ENCODE measurements at places on chromosomes 2 and 18. TPM values are rescaled to one million over a fixed set of nuclear protein-coding genes. Genes with fewer than 3 reads are reported as not detected.

SALL3 gene
- not detected for total RNA-seq

HSBP1L1 gene
- not detected for total RNA-seq

- H3K27ac ChIP-seq = no peak overlapping the region
- H3K4me1 ChIP-seq = no peaks in the 10 kb centered on the region
- no peaks in the 10 kb centered on the region for H3K27me3 ChIP-seq
Observed at GRCh38 chr2:193462411-193462810, 1267.7 kb upstream of the TMEFF2 start.

TACR1 gene
- total RNA-seq = not detected

IKZF2 gene
- 1.9 TPM for total RNA-seq

DNA sequence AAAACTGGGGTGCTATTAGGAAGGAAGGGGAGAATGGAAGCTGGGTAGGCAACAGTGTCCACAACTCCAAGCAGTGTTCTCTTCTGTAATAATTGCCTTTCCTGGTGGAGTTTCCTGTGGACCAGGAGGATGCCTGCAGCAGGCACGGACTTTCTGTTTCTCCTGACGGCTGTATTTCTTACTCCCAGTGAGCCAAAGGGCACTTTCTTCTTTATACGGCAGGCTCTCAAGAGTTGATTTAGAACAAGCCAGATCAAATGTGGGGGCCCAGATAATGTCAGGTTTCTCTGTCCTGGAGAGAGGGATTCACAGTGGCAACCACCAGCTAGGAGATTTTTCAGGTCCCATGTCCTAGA lies 13.0 kb upstream of the PROC start:
- peaks cover 22% of the 10 kb centered on the region for H3K4me1 ChIP-seq
- no peak overlapping the region for H3K4me3 ChIP-seq
- H3K27me3 ChIP-seq = no peaks in the 10 kb centered on the region
- no peak for DNase-seq

DNA sequence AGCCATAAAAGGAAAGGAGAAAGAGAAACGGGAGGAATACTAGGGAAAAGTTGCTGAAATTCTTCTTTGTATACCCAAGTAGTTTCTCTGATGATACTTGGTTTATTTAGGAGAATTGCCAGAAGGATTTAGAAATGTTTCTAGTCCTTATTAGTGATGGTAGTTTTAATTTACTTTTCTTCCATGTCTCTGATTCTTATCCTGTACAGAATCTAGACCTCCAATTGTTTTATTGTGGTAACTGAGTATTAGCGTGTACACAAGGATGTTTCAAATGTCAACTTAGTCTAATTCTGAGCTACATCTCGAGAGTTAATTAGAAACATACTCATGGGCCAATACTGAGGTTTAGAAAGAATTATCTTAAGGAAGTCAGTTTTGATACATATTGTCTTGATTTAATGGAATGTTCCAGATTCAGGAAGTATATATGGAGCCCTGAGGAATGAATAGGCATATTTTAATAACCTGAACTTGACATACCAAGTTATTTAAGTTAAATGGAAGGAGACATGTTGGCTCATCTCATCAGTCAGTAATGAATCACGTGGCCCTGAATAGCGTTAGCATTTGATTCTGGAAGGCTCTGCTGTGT lies 219.6 kb downstream of the LTBP1 start:
- no peaks in the 10 kb centered on the region for H3K4me1 ChIP-seq
- no peaks in the 10 kb centered on the region for H3K27me3 ChIP-seq
- H3K27ac ChIP-seq = no peak overlapping the region
- H3K4me3 ChIP-seq = no peak overlapping the region
- H3K36me3 ChIP-seq = no peaks in the 10 kb centered on the region
